EH (cell line): ENCODE measurements at places on chromosomes 5 and 9.
A peak's percentile ranks its signal among the peaks of the same experiment; 100 is the strongest.

DNA sequence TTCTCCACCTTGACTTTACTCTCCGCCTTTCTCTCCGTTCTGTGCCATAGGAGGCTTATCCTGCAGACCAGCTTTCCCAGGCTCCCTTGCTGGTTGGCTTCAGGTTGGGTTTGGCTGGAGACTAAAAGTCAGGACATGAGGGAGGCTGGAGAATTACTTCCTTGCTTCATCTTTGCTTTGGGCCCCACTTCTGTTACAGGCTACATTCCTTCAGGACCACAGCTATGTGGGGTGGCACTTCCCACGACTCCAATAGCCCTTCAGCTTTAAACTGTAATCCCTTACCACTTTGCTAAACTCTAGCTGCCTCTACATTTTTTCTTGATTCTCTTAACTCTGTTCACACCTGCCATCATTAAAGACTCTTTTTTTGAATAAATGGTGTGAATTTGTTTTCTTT, 186.7 kb upstream of the NR4A3 start:
- peak; percentile 75 for DNase-seq

DNA sequence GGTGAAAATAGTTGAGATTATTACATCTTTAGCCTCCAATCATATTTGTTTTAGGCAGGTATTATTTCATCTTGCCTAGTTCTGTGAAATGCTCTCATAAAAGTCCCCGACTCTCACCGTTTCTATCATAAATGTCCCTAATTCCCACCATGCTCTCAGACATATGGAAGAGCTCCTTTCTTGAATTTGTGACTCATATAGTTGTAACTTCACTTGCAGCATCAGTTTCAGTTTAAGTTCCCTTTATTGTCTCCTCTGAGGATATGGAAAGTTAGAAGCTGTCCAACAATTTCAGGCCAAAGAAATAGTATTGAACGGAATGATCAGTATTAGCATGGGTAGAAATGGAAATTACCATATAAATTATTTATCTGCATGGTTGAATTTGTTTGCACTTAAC, 187.5 kb upstream of the NR4A3 start:
- peak; percentile 35 for DNase-seq

DNA sequence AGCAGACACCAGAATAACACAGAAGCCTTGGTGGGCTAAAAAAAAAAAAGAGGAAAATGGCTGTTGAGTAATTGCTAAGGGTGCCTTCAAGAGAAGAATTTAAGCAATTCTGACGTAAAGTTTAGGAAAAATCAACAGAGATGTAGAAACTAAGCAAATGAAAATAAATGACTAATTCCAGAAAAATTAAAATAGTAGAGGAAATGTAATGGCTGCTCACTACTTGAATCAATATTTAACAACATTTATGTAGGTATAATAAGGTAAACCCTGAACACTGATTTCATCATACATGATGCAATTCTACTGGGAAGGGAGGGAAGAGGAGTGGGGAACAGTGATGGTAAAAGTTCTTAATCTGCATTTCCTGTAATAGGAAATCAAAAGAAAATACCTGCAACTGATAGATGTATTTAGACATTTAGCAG, 41.4 kb downstream of the PUM3 start:
- peak; percentile 83 for DNase-seq

- peak; percentile 27 for DNase-seq
Measured at GRCh38 chr5:472076-472655, 29.2 kb downstream of the EXOC3 start.

DNA sequence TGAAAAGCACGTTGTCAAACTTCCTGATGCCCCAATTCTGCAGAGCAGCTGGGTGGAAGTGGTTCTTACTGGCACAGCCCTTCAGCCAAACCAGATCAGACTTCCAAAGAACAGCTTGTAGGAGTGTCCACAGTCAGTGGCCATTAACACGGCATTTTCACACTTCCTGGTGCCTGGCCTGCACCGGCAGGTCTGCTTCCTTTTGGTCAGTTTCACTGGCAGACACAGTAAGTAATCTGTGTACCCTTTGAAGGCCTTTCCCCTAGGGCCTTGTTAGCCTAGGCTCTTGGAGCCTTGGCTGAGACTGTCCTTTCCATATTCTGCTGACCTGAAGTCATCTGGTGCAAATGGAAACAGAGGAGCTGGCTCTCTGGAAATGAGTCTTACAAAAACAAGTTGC, 297.5 kb upstream of the TNC start:
- DNase-seq = no peak

DNA sequence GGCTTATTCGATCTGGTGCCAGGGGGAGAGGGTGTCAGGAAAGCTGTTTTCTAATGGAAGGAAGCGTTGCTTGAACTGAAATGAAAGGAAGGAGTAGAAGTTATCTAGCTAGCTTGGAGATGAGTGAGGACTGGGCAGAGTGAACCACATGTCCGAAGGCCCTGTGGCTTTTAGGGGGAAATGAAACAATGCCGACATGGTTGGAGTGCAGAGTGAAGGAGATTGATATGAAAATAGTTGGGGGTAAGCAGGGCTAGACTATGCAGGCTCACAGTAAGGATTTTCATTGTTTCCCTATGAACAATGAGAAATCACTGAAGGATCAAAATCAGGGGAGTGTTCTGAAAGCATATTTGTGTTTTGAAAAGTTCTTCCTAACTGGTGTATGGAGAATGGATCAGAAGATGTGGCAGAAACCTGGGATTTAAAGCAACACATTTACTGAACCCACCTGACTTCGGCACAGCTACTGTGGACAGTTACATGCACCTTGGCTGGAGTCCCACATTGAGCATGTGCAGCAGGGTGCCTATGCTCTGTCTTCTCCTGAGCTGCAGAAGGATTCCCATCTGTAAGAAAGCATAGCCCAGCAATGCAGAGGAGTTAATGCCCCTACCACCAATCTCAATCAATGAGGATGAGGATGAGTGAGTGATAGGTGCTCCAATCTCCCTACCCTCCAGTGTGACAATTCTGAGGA, 144.4 kb upstream of the TBCA start:
- DNase-seq = no peak

- no peak for DNase-seq
Measured at GRCh38 chr9:22383718-22384117, 62.9 kb upstream of the DMRTA1 start.
